ENCODE measurements at places on chromosomes 12 and 14. TPM values are rescaled to one million over a fixed set of nuclear protein-coding genes. Genes with fewer than 3 reads are reported as not detected.
A peak's percentile ranks its signal among the peaks of the same experiment; 100 is the strongest.

GRCh38 chr12:121781998-121782979 lies 11.2 kb downstream of the RHOF start:
- H3K36me3 ChIP-seq = no peaks in the 10 kb centered on the region
- DNase-seq = no peak
- H3K27me3 ChIP-seq = no peaks in the 10 kb centered on the region
- peaks cover 17% of the 10 kb centered on the region for H3K4me1 ChIP-seq
- no peak overlapping the region for H3K4me3 ChIP-seq

DNA sequence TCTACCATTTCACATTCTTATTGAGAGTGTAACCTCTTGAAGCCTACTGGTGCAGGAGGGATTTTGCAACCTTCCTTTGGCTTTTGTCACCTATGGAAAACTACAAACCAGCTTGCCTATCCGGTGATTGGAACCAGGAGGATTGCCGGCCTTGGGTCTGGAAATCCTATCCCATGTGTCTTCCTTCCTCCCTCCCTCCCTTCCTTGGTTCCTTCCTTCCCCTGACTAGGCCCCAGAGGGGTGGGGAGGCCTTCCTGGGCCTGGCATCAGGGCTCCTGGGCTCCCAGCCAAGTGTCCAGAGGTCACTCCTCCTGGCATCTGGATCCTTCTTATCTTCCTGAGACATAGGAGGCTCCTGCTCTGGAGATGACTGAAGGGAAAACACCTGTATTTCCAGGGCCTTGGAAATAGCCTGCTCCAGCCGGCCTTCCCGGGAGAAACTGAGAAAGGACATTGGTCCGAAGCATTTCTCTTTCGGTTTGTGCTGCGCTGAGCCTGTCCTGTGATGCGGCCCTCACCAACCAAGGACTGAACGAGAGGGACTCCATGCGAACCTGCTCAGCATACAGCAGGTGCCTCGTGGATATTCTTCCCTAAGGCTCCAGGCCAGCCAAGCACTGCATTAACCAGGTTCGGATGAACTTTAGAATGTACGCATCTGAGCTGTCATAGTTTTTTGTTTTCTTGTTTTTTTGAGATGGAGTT lies 43.4 kb downstream of the PSMA6 start:
- H3K27me3 ChIP-seq = no peaks in the 10 kb centered on the region
- H3K27ac ChIP-seq = peak overlapping the region; percentile 72
- peak; percentile 58 for DNase-seq

DNA sequence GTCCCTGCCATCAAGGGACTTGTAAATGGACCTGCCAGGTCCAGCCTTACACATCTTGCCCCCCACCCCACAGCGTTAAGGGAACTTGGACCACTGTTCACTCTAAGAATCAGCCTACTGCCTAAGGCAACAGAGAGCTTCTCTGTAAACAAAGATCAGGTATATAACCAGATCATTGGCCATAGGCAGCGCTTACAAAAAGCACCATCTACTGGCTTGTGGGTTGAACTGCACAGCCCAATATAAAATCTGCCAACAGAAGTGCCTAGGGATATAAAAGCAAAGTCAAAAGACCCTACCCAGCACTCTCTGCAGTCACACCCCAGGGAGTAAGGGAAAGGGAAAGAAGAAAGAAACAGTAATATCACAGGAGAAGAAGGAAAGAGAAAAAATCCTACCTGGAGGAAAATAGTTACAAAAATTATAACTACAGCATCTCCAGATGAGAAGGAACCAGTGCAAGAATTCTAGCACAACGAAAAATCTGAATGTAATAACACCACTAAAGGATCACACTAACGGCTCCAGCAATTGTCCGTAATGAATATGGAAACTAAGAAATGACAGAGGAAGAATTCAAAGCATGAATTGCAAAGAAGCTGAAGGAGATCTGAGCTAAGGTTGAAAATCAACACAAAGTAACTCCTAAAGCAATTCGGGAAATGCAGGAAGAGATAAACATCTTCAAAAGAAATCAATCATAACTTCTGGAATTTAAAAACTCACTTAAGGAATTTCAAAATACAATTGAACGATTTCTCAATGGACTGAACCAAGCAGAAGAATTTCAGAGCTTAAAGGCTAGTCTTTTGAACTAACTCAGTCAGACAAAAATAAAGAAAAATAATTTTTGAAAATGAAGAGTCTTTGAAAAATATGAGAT lies 95.2 kb upstream of the PCED1B start:
- no peak for DNase-seq
- no peaks in the 10 kb centered on the region for H3K4me1 ChIP-seq
- H3K4me3 ChIP-seq = no peak overlapping the region
- H3K27ac ChIP-seq = no peak overlapping the region
- H3K27me3 ChIP-seq = no peaks in the 10 kb centered on the region
- H3K36me3 ChIP-seq = no peaks in the 10 kb centered on the region

NKX2-8 gene
- total RNA-seq = not detected

STK38L gene
- 111 TPM for total RNA-seq
